NCI-H524 treated with DMSO at 0.1 percent for 48 hours (cell line): ENCODE measurements at places on chromosomes 5 and 9.

DNA sequence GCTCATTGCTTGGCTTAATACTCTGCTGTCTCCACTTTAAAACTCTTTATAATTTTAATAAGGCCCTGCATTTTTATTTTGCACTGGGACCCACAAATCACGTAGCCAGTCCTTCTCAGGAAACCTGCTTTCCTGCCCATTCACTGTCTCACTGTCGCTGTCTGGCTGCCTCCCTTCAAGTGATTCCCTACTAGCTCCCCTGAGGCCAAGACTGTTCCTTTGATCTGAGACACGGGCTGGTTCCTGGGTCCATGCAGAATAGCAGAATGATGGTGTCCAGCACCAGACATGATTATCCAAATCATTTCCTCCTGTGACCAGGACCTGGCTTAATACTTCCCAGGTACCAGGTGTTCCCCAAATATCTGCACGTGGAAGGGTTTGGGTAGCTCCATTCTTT is 597.1 kb upstream of the KLF4 start:
- no peak for DNase-seq

GRCh38 chr9:27856054-27856453 is 282.8 kb upstream of the C9orf72 start:
- DNase-seq = no peak

DNA sequence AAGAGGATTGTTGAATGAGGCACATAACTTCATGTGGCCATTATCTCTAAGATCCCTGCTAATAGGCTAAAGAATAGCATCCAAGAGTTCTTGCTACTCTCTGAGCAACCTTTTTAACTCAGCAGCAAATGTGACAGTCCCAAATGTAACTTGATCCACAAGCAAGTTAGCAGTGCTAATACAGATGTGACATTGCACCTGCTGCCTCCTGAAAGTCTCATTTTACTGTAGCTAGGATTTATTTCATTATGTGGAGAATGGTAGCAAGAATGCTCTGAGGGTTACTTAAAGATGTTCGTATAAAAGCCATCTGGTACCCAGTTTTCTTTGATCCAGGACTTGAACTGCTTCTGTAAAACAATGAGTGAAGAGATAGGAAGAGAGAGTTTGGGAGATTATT is 45.8 kb downstream of the CDH10 start:
- DNase-seq = peak; percentile 100

DNA sequence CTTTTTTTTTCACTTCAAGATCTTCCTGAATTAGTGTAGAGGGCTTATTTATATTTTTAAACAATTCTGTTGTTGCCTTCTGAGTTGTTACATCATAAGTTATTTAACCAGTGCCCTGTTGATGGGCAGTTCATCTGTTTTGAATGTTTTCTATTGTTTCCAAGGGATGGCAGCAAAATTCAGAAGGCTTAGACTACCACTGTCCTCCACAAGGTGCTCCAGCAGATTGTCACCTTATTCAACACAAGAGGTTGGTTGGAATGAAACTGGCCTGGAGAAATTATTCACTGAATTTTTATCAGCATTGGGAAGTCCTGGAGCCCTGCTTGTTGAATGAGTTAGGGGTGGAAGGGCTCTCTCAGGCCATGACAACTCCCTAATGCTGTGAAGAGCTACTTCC is 1.3 kb upstream of the KLHL9 start:
- no peak for DNase-seq

GRCh38 chr5:35598707-35599370 is 18.8 kb upstream of the SPEF2 start:
- peak; percentile 42 for DNase-seq

- no peak for DNase-seq
These were observed 126.4 kb upstream of the ADAMTSL1 start for GRCh38 chr9:18347386-18348082.

DNA sequence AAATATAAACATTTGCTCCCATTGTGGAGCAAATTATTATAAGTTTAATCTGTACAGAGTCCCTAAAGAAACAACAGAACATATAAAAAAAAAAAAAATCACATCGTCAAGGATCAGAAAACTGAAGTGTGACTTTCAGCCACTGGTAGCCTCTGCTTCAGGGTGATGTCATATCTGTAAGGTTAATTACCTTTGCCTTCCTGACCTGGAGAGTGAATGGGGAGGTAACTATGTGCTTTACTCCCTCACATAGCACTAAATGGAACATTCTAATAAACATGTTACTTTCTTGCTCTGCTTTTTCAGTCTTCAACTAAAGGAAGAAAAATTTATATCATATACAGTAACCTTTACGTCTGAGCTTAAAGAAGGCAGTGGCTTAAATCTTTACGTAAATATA is 70.3 kb upstream of the TRPM3 start:
- no peak for DNase-seq

- no peak for DNase-seq
These were observed 306.1 kb upstream of the DMRT1 start for GRCh38 chr9:535356-535755.

GRCh38 chr9:137252555-137253506 is 1.7 kb downstream of the STPG3 start:
- no peak for DNase-seq

DNA sequence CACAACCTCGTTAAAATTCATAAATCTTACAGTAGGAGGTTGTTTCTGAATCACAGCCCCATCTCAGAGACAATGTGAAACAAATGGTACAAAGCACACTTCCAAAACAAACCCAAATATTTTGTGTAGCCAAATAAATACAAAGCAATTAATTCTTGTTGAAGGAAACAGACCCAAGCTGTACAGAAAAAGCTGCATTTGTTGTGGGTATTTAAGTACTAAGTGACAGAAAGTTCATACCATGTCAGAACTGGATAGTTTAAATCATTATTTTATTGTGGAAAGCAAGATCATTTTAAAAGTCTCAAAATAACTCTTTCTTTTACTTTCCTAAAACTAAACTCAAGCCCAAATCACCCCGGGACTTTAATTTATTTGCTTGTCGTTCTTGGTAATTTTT is 570.7 kb downstream of the ELAVL2 start:
- DNase-seq = no peak

GRCh38 chr9:84701801-84702200 is 32.3 kb downstream of the NTRK2 start:
- no peak for DNase-seq

- no peak for DNase-seq
These were observed 29.6 kb downstream of the CAPSL start for GRCh38 chr5:35908814-35909213.

GRCh38 chr9:99150451-99151171 is 45.7 kb downstream of the TGFBR1 start:
- DNase-seq = no peak

DNA sequence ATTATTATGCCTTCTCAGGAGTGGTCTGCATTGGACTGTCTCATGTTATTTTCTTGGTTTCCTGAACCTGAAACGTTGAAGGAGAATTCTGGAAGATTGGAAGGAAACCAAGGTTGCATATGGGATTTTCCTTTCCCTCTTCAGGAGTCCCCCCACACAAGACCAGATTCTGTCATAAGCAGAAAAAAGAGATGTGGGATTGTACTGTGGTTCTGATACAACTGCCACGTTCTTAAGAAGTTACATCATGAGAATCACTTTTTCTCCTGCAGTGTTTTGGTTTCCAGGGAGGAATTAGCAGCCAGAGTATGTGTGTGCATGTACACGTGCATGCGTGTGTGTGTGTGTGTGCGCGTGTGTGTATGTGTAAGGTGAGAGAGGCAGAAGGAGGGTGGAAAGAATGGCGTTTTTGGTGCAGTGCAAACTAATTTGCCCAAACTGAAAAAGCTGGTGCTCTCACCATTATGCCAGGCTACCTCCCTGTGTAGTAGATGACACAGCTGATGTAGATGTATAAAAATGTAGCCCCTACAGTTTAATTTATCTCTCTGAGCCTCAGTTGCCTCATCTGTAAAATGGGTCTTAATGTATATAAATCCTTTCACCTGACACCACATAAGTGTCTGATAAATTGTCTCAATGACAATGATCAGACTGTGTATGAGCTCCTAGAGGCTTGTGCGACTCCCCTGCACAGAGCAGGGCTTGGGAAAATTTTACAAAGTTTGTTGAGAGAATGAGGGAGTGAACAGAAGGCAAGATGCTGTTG is 38.6 kb downstream of the RALGPS1 start:
- no peak for DNase-seq

DNA sequence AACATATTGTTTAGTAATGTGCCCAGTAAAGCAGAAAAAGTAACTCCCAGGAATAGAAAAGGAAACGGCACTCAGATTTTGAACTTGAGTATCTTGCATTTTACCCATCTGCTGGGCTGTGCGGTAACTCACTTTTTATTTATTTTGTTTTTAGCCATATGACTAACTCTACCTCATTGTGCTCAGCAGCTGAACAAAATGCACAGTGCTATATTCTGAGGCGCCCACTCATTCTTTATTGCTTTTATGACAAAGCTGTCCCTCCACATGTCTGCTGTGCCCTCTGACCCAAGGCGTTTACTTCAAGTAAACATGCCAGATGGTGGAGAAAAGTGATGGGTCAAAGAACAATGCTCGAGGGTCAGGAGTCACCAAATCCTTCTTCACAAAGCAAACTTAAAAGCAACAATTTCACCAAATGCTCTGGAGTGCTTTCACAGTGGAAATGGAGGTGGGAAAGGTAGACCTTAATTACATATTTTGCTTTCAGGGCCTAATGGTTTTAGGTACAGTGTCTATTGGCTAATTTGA is 215.2 kb upstream of the ELAVL2 start:
- DNase-seq = peak; percentile 81

DNA sequence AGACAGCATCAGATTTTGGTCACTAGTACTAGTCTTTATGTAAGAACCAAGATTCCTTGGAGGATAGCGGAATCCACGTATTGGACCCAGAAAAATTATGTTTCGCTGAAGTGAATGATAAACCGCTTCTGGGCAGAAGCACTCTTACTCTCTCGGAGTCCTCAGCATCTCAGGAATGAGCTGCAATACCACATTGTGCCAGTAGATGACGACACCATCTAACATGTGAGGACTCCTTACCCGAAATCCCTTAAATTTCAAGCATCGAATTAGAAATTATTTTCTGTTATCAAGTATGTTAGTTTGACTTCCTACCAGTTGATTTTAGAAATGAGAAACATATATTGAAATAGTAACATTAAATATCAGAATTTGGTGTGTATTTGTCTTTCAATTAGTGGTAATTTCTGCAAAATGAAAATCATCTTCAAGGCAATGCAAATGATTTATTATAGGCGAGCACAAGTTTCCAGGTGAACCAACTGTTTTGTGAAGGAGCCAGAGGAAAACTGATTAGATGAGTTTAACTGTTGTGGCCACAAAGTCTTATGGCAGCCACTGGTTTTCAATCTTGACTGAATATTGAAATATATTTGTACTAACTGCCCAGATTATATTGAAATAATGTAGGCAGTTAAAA is 66.0 kb upstream of the CAMK4 start:
- DNase-seq = no peak

DNA sequence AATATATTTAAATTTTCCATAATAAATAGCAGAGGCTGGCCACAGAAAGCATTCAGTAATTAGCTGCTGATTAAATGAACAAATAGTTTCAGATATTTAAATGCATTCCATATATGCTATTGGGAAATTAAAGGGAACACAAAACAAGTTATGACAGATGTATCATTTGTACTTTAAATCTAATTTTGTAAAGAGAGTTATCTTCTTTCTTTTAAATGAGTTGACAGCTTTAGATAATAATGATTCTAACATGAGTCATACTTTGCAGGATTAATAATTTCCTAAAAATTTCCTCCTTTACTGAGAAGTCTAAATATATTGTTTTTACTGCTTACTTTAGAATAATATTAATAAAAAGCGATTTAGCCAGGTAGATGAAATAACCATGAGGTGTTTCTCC is 320.1 kb downstream of the ADAMTS6 start:
- no peak for DNase-seq

DNA sequence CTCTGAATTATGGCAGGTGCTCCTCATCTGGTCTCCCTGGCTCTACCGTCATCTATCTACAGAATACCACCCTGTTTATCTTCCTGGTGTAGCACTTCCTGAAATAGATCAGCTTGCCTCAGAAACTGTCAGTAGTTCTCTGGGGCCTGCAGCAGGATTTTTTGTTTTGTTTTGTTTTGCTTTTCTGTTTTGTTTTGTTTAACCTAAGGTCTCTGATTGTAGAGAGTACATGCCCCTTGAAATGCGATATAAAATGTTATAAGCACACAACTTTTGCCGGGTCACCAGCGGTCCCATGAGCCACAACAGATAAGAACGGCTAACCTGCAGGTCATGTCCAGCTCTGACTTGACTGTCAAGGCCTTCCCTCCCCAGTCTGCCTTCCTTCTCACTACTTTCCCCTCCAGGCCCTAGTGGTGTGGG is 26.6 kb upstream of the CREBRF start:
- DNase-seq = no peak

DNA sequence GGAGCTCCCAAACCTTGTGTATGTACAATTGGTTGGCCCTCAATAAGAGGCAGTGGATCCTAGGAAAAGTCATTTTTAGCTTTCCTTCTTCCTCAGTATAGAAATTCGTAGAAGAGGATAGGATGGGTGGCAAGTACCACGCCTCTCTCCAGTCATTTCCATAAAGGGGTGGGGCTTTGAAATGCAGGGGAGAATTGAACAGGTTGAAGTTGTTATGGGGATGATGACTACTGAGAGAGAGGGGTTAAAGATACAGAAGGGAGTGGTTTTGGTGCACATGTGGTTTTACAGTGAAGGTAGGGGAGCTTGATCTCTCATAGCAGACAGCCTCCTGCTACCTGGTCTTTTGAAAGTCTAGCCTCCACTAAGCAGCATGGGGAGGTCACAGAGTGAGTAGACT is 54.4 kb upstream of the FAM120AOS start:
- DNase-seq = no peak

DNA sequence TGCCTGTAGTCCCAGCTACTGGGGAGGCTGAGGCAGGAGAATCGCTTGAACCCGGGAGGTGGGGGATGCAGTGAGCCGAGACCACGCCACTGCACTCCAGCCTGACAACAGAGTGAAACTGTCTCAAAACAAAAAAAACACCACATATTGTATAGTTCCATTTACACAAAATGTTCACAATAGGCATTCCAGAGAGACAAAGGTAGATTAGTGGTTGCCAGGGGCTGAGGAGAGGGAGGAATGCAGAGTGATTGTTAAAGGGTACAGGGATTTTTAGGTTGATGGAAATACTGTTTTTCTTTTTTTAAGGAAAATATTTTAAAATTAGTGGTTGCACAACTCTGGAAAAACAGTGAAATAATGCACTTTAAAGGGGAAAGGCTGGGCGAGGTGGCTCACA is 19.6 kb downstream of the ETF1 start:
- no peak for DNase-seq

DNA sequence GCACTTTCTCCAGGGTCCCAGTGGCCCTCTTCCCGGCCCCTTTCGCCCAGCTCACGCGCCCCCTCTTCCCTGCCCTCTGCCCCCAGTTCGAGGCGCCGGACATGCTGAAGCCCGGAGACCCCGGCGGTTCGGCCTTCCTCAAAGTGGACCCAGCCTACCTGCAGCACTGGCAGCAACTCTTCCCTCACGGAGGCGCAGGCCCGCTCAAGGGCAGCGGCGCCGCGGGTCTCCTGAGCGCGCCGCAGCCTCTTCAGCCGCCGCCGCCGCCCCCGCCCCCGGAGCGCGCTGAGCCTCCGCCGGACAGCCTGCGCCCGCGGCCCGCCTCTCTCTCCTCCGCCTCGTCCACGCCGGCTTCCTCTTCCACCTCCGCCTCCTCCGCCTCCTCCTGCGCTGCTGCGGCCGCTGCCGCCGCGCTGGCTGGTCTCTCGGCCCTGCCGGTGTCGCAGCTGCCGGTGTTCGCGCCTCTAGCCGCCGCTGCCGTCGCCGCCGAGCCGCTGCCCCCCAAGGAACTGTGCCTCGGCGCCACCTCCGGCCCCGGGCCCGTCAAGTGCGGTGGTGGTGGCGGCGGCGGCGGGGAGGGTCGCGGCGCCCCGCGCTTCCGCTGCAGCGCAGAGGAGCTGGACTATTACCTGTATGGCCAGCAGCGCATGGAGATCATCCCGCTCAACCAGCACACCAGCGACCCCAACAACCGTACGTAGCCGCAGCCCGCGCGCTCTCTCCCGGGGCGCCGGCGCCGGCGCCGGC is 1.0 kb downstream of the PRDM6 start:
- DNase-seq = no peak
